ENCODE measurements at places on chromosomes 13 and 19.

DNA sequence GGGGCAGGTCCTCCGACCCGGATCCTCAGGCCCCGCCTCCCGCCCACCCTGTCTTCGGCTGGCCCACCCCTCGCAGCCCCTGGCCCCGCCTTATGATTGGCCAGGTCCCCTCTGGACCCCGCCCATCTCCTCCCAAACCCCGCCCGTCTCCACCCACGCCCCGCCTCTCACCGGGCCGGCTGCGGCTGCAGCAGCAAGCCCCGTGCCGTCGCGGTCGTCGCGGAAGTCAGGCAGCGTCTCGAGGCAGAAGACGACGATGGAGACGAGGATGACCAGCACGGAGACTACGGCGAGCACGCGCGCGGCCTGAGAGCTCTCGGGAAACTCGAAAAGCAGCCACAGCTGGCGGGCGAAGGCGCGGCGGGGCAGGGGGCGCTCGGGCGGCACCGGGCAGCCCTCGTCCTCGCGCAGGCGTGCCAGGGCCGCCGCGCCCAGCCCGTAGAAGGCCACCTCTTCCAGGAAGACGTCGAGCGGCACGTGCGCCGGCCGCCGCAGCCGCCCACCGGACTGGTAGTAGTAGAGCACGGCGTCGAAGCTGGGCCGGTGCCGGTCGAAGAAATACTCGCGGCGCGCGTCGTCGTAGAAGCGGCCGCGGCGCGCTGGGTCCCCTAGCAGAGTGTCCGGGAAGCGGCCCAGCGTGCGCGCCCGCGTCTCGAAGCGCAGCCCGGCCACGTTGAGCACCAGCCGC lies 495 bp downstream of the KCNA7 start:
- no peak for DNase-seq

- no peak for DNase-seq
Measured at GRCh38 chr13:24911133-24911908, 147.4 kb downstream of the RNF17 start.

GRCh38 chr13:42656161-42656560 lies 82.2 kb downstream of the TNFSF11 start:
- DNase-seq: no peak

GRCh38 chr13:36006894-36007675 lies 124.1 kb downstream of the DCLK1 start:
- DNase-seq: no peak

DNA sequence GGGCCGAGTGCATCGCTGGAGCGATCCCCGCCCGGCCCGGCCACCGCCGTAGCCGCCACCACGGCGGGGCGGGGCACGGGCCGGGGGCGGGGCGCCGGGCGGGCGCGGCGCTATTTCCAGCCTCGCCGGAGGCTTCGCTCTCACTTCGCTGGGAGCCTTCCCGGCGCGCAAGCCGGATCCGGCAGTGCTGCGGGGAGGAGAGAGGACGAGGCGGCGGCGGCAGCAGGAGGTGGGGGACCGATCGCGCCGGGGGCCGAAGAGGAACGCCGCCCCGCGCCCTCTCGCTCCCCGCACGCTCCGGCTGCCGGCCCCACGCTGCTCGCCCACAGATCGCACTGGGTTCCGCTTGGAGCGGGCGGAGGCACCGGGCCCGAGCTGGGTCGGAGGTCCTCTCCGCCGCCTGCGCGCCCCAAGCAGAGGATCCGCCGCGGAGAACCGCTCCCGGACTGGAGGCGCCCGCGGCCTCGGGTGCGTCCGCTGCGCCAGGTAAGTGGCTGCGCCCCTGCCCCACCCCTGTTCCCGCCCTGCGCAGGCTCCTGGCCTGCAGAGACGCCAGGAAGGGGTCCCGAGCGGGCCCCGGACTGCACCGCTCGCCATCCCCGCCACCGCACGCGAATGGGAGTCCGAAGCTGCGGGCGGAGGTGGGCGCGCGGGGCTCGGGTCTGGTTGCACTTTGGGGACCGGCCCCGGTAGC lies at the start of gene CHST8:
Gene CHST8 (plus strand): TSS at position 143 of the 694 bp plus-strand sequence. CDS start 67,309 bp downstream, outside the sequence.
- DNase-seq: no peak

DNA sequence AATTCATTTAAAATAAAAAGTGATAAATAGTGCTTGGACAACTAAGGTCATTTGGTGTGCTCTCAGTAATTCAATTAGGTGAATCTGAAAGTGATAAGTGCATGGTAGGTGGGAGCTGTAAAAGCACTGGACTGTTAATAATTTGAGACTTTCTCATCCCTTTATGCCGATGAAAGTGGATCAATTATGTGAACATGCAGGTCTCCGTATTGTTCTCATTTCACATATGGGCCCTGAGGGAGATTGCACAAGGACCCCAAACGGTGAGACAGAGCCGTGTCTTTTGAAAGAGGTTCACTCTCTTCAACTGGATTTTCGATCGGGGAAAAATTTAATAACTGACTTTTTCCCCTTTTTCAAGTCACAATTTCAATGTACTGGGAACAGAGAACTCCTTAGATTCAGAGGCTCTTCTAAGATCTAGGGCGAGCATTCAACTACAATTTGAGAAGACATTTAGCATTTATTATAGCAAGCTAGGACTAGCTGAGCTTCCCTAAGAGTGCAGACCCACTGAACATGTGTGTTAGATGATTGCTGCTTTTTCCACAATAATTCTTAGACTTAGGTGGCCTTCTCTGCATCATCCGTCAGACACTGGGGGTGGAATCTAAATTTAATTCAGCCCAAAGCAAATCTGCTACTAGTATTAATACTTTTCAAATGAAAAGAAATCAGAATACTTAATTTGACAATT lies 347.6 kb downstream of the OXGR1 start:
- DNase-seq: no peak

All from mucosa of descending colon (tissue), 3 donors.